NCI-H1694 treated with DMSO at 0.1 percent for 48 hours (cell line): ENCODE measurements at places on chromosomes 11 and 22.

- DNase-seq: no peak
These were observed 27.0 kb downstream of the CUL5 start for GRCh38 chr11:108035690-108036089.

- no peak for DNase-seq
These were observed 1298.7 kb upstream of the CNTN5 start for GRCh38 chr11:97722065-97722464.

GRCh38 chr22:20975541-20976290 is 6.4 kb upstream of the LZTR1 start:
- no peak for DNase-seq

DNA sequence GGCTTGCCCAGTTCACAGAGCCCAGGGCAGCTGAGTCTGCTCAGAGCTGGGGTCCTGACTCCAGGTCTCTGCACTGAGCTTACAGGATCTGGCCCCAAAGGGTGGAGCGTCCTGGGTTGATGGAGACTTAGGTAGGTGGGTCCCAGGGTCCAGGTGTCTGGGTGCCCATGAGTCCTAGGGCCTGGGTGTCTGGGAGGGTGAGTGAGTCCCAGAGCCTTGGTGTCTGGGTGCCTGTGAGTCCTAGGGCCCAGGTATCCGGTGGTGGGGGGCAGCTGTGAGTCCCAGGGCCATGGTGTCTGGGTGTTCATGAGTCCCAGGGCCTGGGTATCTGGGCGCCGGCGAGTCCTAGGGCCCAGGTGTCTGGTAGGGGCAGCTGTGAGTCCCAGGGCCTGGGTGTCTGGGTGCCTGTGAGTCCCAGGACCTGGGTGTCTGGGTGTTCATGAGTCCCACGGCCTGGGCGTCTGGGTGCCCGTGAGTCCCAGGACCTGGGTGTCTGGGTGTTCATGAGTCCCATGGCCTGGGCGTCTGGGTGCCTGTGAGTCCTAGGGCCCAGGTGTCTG is 1505.6 kb downstream of the BRD1 start:
- DNase-seq: no peak

GRCh38 chr11:43708776-43709175 is 28.2 kb downstream of the HSD17B12 start:
- no peak for DNase-seq

- no peak for DNase-seq
These were observed 23.0 kb downstream of the CD5 start for GRCh38 chr11:61125310-61125684.

- no peak for DNase-seq
These were observed 10.9 kb downstream of the RELA start for GRCh38 chr11:65651589-65652510.

DNA sequence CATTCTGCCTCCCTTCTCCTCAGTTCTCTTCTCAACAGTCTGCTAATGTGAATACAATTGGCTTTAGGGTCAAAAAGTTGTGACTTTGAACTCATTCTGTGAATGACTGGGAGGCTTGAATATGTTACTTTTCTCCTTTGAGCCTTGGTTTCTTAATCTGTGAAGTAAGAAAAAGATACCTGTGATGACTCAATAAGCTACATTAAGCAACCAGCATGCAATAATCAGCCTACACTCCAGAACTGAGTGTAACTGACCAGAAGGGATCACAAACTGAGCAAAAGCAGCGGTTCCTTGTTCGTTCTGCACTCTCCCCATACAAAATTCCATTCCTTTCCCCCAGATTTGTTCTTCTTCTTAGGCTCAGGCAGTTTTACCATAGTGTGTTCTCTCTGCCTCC is 23.4 kb downstream of the ZNF202 start:
- no peak for DNase-seq
